NCI-H1105 (cell line): ENCODE measurements at places on chromosomes 3 and 15.
A peak's percentile ranks its signal among the peaks of the same experiment; 100 is the strongest.

- no peak for DNase-seq
These were observed 68.7 kb upstream of the NMNAT3 start for GRCh38 chr3:139746481-139746880.

GRCh38 chr3:139642996-139643395 is 34.8 kb downstream of the NMNAT3 start:
- DNase-seq = no peak

- no peak for DNase-seq
These were observed 76.2 kb upstream of the HERC1 start for GRCh38 chr15:63909819-63910437.

- no peak for DNase-seq
These were observed 33.0 kb downstream of the CLEC3B start for GRCh38 chr3:45059132-45059531.

GRCh38 chr15:81939604-81940440 is 106.0 kb downstream of the MEX3B start:
- no peak for DNase-seq

DNA sequence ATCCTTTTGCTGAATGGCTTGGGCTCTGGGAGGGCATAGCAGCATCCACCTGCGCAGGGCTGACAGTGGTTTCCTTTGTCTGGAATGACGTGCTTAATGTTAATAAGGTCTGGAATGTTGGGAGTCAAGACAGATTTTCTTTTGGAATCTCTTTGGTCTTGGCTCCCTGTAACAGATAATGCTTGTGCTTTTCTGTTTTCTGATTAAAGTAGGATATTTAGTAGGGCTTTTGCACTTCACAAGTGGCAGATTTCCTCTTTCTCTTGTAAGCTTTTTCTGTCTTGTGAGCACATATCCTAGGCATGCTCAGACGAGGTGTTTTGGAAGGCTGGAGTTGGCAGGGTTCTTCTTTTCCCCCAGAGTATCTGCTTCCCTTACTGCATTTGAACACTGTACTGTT is 189.6 kb downstream of the GHSR start:
- DNase-seq = no peak

- no peak for DNase-seq
These were observed at the start of gene CPEB1 for GRCh38 chr15:82647045-82647834. Gene CPEB1, minus strand, starts transcription at chr15:82647363. Its CDS starts 18,904 bp downstream, at chr15:82628459.

GRCh38 chr15:78000091-78000926 is 77.2 kb downstream of the TBC1D2B start:
- DNase-seq = no peak

DNA sequence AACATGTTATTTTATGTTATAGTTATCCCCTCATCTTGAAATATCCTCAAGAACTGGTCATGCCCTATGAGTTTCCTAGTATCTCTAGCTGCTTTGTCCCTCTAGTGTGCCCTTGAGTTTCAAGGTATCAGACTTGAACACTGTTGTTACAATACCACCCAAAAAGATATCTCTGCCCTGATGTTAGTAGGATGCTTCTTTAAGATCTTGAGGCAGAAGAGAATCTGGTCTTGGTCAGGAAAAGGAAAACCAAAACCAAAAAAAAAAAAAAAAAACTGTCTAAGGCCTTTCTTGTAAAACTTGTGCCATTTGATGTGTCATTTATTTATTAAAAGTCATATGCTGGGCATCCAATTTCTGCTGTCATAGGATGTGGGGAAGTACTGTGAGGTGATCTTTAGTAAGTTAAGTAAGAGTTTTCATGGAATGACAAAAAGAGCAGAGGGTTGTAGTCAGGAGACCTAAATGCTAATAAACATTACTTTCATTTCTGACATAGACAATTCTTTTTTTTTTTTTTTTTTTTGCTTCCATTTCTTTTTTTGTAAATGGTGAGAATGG is 229.7 kb downstream of the NECTIN3 start:
- DNase-seq = no peak

GRCh38 chr3:138686771-138687221 is 78.2 kb downstream of the FAIM start:
- DNase-seq = no peak

DNA sequence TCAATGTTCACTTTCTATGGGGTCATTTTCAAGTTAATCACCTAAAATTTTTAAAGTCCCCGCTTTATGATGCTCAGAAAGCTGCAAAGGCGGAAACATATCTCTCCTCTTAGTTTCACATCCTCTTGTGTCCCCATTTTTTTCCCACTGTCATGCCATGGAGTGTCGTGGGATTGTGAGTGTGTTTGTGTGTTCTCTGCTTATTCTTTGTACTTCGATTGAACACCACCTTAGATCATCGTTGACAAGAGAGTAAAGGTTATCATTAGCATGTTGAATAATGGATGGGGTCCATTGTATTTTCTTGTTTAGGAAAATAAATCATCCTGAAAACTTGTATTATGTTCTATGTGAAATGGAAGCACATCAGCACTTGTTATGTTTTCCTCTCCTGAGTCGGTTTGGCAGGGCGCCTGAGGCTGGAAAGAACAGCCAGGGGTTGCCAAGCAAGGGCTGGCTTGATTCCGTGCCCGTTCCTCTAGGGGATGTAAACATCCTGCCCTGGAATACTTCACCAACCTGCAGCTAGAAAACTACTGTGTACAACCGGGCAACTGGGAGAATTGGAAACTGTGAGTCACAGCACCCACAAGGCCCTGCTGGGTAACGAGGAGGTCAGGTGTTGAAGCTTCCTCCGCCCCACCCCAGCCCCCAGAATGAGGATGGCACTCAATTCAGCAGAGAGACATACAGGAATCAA is 67.2 kb downstream of the EIF4E3 start:
- DNase-seq = peak; percentile 51

DNA sequence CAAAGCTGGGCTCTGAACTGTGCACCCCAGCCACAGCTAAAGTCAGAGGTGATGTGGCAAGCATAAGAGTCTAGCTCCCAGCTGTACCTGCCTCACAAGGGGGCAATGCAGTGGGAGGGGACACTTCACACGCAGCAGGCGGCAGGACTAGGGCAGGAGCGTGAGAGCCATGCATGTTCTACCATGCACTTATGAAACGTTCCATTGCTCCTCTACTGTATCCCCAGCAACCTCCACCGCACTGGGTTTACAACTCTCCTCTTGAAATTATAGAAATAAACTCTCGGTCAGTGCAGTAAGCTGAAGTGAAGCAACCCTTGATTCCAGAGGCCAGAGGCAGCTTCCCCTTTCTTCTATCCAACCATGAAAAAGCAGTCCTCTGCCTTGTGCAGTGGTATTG is 298.6 kb upstream of the STT3B start:
- DNase-seq = no peak

- no peak for DNase-seq
These were observed 117.7 kb downstream of the GBE1 start for GRCh38 chr3:81643721-81644120.

GRCh38 chr3:138509586-138509985 is 75.2 kb downstream of the ESYT3 start:
- DNase-seq = no peak

DNA sequence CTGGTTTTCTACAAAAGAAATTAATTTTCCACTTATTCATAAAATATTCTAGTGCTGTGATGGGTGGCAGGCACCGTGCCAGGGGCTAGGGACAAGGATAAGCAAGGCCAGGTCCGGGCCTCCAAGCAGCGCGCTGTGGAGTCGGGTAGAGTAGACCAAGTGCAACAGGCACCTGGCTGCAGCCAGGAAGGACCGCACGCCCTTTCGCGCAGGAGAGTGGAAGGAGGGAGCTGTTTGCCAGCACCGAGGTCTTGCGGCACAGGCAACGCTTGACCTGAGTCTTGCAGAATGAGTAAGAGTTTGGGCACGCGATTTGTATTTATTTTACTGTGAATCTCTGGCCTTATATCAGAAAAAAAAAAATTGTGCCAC is at the start of gene CASR:
CASR (plus strand) TSS at position 148 of the 372 bp plus-strand sequence. CDS start 70,522 bp downstream, outside the sequence.
- DNase-seq = no peak

DNA sequence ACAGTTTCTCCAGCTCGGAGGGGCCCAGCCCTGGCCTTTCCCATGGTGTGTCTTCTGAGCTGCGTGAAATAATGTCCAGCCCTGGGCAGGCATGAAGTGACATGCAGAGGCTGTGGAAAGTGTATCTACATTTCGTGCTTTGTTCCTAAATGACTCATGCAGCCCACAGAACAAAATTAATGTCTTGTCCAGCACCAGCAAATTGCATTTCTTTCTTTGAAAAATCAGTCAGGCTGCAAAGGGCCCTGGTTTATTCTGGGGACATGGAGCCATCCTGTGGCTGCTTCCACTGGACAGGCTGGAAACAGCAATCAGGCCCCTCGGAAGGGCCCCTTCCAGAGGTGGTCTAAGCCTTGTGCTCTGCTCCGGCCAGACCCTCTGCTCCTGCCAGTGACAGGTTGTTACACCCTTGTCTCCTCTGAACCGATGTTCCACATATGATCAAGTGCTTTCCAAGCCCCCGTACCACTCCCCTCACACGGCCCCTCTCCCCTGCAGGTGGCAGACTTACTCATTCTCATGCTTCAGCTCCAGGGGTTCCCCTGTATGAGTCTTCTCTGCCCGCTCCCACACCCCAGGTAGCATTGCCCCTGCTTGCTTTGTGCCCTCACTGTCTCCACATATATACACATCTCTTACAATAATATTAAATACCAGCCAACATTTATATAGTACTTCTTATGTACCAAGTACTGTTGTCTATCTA is 33.7 kb downstream of the CRYGS start:
- DNase-seq = no peak
